Stimulated activated CD4-positive, alpha-beta T cell treated with anti-CD3 and anti-CD28 coated beads, Interleukin-2, amount 100 ng/mL, for 4 hours (primary cell): ENCODE measurements at places on chromosomes 16 and 17.

- no peak for DNase-seq
Measured at GRCh38 chr16:24291932-24292331, 35.8 kb downstream of the CACNG3 start.

- DNase-seq: no peak
Measured at GRCh38 chr17:12478311-12478710, 187.4 kb upstream of the MYOCD start.

GRCh38 chr17:33980193-33980592, 274.9 kb upstream of the CCL2 start:
- DNase-seq: no peak

DNA sequence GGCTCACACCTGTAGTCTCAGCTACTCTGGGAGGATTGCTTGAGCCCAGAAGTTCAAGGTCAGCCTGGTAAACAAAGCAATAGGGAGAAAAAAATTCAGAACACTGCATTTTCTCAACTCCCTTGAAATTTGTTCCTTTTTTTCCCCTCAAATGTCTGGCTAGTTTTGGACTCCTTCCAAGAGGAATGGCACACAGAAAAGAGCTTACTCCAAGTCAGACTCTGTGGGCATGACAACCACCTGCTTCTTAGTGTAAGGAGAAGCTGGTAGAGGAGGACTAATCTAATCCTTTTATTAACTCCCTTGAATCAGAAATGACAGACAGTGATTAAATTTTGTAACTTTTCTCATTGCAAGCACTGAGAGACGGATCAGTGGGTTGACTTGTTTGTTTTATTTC, 27.9 kb upstream of the HYDIN start:
- DNase-seq: no peak

GRCh38 chr16:25566183-25566582, 125.6 kb upstream of the HS3ST4 start:
- DNase-seq: no peak

GRCh38 chr17:79811011-79811867, 14.4 kb upstream of the CBX8 start:
- no peak for DNase-seq

DNA sequence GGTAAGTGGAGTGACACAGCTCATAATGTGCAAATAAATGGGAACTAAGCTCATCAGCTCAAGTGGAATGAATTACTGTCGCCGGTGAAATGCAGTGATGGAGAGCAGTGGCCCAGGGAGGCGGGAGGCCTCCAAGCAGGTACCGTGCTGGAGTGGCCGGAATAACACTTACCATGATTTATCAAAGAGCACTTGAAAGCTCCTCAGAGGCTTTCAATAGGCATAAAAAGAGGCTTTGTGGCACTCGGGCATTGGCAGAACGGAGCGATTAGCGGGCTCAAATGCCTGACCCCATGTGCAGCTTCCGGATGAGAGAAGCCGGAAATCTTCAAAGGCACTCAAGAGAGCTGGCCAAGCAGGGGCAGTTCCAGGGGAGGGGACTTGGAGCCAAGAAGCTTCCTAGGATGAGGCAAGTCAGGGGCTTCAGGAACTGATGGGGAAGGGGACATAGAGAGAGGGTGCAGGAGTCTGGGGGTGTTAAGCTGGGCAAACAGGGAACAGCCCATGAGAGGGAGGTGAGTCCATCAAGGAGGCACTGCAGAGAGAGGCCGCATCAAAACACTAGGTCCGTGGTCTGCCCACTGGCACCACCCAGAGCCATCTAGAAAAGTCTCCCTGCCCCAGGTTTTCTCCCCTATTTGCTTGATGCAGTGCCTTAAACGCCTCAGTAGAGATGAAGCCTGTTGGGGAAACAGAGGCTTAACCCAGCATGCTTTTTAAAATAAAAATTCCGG, 144.0 kb upstream of the IRX6 start:
- DNase-seq: no peak
